ENCODE measurements at places on chromosomes 11 and 22.

GRCh38 chr22:23122216-23122957 is 19.4 kb downstream of the RSPH14 start:
- DNase-seq, result no peak

DNA sequence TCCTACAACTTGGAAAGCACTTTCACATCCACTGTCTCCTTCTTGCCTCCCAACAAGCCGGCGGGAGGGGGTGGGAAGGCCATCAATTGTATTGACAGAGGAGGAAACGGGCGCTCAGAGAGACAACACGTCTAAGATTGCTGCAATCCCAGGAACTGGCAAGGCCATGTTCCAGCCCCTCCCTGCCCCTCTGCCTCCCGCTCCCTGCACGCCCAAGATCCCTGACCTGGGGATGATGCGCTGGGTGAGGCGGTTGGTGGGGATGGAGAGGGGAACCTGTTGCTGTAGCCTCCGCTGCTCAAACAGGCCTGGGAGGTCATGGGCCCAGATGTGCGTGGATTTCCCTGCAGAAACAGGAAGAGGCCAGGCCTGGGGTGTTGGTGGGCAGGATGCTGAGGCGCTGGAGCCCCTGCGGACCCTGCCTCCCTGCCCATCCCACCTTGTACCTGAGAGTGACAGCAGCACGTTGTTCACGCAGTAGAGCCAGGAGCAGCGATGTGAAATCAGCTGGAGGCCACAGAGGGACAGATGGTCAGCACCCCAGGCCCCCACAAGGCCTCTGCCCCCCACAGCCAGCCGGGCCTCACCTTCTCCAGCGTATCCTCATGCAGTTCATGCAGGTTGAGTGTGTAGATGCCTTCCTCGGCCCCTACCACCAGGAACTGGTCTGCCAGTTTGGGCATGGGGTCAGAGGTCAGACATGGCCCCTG is 6.8 kb downstream of the MAP4K2 start:
- DNase-seq, result no peak

GRCh38 chr11:9951807-9952206 is 287.9 kb downstream of the SWAP70 start:
- no peak for DNase-seq

DNA sequence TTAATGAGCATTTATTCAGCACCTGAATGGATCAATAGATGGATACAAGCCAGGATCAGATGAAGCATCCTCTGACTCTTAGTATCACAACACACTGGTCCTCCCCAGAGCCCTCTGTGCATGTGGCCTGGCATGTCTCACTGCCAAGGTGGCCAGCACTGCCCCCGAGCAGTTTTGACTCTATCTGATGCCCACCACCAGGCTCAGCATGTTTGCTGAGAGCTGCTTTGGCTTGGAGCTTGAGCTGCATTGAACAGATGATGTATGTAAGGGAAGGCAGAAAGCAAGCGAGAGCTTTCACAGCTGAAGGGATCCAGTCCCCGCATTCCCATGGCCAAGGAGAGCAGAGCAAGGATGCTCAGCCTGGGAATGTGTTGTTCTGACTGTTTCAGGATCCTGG is 320.3 kb downstream of the BUD13 start:
- no peak for DNase-seq

DNA sequence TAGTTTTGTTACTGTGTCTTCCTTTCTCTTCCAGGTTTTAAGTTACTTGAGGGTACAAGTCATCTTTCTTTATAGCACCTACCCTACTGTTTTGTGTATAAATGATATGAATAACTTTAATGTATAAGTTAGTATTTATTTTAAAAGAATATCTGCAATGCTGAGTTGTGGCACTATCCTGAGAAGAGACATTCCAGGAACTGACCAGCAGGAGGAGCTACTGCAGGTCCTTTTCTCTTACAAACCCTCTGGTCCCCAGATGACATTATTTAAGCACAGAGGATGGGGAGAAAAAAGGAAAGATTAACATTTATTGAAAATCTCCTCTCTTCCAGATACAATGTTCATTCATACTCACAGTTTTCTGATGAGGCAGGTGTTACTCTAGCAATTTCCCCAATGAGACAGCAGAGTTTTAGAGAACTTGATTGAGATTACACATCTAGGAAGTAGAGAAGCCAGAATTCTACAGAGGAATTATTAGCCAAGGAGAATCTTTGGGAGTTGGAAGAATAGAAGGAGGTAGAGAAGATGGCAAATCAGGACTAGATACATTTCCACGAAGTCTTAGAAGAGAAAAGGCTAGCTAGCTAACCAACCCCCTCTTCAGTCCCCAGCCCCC is 541.2 kb upstream of the API5 start:
- peak; percentile 13 for DNase-seq

DNA sequence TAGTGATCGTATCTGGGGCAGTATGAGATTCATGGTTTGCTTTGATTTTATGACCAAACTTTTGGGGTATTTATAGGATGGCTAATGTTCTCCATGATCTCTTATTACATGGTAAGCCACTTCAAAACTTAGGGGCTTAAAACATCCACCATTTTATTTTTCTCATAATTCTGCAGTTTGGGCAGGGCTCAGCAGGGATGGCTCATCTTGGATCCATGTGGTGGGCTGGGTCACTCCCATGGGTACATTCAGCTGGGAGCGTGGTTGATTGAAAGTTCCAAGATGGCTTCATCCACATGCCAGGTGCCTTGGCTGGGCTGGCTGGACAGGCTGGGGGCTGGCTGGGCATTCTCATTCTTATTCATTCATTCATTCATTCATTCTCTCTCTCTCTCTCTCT is 30.5 kb upstream of the FGF19 start:
- DNase-seq, result no peak

- no peak for DNase-seq
These were observed 3.1 kb upstream of the PTS start for GRCh38 chr11:112223121-112223520.

GRCh38 chr11:96260067-96260511 is 82.9 kb downstream of the MAML2 start:
- DNase-seq, result no peak

GRCh38 chr11:129960216-129961214 is 42.1 kb downstream of the PRDM10 start:
- DNase-seq, result no peak

DNA sequence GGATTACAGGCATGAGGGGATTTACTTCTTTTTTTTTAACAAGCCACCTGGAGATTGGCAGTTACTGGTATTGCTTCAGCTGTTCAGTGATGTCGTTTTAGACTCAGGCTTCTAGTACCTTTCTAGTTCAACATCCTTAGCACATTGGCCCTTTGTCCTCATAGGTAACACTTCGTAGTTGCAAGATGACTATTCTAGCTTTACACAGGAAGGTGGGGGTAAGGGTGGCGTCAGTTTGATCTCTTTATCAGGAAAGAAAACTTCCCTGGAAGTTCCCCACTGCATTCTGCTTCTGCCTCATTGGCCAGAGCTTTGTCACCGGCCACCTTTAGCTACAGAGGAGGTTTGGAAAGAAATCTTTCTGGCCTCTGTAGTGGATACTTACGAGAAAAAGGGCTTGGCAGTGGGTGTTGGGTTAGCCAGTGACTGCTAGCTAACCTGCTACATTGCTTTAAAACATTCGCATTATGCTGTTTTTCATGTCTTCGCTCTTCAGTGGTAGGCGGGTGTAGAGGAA is 40.7 kb downstream of the SFI1 start:
- no peak for DNase-seq

- DNase-seq, result no peak
These were observed 462.8 kb downstream of the INSC start for GRCh38 chr11:15577519-15577918.

GRCh38 chr22:40627612-40628011 is 8.9 kb downstream of the MRTFA start:
- no peak for DNase-seq

- DNase-seq, result no peak
These were observed 43.2 kb downstream of the PIK3C2A start for GRCh38 chr11:17164361-17165246.

GRCh38 chr11:61489833-61490721 is 18.5 kb upstream of the LRRC10B start:
- DNase-seq, result no peak

DNA sequence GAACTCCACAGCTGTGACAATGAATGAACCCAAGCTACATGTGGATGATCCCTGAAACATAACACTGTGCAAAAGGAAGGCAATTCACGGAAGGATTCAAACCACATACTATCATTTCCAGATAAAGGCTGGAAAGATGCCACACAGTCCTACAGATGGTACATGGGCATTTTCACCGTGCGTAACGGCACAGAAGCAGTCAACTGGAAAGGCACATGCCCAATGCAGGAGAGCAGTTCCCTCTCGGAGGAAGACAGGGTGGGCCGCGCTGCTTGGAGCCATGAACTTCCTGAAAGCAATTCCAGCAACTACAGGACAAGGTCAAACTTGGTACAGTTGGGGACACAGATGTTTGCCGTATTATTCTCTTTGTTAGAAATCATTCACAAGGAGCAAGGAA is 103.7 kb downstream of the SHANK2 start:
- DNase-seq, result no peak

DNA sequence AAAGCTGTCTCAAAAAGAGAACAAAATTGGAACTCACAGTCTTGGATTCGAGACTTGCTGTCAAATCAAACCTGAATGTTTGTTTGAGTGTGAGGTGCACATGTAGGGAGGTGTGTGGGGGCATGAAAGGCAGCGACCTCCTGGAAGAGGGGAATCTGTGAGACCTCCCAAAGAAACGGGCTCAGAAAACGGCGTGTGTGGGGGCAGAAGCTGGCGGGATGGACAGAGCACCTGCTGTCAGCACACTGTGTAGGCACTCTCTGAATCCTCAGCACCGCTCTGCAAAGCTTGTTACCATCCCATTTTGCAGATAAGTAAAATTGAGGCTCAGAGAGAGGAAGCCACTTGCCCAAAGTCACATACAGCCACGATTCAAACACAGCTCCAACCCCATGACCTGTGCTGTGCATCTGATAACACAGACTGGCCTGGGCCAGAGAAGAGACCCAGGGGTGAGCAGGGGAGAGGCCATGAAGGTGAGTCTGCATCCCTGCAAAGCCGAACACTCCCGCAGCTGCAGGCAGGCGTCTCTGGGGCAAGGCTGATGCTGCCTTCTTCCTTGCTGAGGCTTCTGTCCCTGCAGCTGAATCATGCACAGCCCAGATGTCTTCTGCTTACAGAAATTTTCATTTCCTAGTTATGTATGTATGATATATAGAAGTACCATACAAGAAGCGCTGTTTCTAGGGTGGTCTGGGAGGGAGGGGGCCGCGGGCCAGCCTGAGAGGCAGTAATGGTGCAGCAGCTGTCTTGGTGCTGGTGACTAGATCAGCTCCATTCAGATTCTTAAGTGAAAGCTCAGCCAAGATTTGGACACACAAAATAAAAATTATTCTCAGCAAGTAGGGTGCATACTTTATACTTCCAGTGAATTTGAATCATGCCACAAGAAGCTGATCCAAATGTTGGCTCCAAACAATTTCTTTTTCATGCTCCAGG is 67.3 kb upstream of the SHISAL1 start:
- DNase-seq, result no peak

- no peak for DNase-seq
These were observed 13.5 kb downstream of the FBLN1 start for GRCh38 chr22:45516163-45516562.

- no peak for DNase-seq
These were observed 2.8 kb upstream of the SIDT2 start for GRCh38 chr11:117175781-117176180.

GRCh38 chr11:65219930-65220213 is 38.1 kb downstream of the CAPN1 start:
- DNase-seq, result peak; percentile 20

DNA sequence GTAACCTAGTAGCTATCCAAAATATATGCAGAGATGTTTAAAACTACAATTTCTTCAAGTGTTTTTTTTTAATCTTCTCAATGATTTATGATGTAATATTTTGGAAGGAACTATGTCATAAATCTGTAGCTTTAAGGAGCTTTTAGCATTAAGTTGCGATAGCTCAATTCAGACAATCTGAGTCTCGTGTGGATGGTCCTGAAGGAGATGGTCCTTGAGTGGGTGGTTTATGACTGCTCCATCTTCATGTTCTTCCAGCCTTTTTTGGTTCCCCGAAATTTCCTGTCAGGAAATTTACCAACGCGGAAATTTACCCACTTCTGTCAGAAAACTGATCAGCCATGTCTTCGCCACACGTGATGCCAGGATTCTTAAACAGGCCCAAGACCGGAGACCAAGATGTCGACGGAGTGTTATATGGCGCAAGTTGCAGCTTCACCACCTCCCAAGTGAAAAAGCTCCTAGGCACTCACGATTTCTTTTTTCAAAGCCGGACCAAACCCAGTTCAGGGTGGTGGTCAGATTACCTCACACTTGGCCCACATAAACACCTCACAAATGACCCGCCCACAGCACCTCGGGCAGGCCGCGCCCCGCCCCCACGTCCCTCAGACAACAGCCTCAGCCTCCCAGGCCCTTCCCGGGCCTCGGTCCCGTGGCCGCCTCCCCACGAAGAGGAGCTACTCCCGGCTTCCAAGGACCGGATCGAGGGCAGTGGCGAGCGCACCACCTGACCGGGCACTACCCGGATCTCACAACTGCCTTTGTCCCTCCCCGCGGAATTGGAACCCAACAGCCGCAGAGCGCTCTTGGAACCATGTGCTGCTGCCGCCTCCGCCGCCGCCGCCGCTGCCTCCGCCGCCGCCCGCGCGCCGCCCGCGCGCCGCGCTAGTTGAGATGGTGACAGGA is at the start of gene MORC2:
MORC2 (minus strand) TSS at position 760 of the 909 bp plus-strand sequence. CDS start 885 bp downstream, outside the sequence.
- no peak for DNase-seq

GRCh38 chr11:134358856-134359490 is 27.2 kb downstream of the GLB1L2 start:
- DNase-seq, result no peak

GRCh38 chr11:14644226-14645014 is 816 bp downstream of the PDE3B start:
- DNase-seq, result no peak

DNA sequence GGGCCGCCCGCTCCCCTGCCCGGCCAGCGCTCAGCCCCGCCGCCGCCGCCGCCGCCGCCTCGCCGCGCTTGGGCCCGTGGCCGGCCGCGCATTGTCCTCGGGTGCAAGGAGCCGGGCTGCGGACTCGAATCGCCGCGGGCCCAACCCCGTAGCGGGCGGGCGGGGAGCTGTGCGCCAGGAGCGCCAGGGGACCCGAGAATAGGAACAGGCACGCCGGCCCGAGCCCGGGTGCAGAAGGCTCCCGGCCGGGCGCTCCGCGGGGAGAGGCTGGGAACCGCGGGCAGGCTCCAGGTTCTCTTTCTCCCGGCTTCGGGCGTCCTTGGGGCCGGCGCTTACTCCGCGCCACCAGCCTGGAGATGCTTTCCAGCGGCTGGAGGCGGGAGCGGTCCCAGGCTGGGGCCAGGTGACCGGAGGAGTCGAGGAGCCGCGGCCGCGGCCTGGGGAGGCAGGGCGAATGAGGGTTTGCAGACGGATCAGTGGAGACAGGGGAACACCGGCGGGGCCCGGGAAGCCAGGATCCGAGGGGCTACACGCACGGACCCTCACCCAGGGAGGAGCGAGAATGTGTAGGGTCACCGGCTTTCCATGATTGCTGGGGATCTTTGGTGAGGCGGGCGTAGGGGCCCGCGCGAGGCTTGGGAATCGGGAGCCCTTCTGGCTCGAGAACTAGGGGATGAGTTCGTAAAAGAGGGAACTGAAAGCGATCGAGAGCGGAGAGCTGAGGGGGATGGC is 726 bp downstream of the PKNOX2 start:
- no peak for DNase-seq
